Left renal pelvis (tissue), 4 donors: ENCODE measurements at places on chromosomes 16 and 17.

DNA sequence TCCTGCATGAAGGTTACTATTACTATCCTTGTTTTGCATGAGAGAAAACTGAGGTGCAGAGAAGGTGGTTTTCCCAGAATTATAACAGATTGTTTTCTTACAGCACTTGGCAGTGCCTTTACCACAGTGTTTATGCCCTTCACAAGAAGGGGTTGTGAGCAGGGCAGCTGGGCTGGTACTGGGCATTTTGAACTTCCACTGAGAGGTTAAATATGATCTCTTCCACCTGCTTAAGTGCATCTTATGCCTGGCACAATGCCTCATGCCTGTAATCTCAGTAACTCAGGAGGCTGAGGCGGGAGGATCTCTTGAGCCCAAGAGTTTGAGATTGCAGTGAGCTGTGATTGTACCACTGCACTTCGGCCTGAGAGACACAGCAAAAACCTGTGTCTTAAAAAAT, 36.2 kb downstream of the NDE1 start:
- no peak for DNase-seq

DNA sequence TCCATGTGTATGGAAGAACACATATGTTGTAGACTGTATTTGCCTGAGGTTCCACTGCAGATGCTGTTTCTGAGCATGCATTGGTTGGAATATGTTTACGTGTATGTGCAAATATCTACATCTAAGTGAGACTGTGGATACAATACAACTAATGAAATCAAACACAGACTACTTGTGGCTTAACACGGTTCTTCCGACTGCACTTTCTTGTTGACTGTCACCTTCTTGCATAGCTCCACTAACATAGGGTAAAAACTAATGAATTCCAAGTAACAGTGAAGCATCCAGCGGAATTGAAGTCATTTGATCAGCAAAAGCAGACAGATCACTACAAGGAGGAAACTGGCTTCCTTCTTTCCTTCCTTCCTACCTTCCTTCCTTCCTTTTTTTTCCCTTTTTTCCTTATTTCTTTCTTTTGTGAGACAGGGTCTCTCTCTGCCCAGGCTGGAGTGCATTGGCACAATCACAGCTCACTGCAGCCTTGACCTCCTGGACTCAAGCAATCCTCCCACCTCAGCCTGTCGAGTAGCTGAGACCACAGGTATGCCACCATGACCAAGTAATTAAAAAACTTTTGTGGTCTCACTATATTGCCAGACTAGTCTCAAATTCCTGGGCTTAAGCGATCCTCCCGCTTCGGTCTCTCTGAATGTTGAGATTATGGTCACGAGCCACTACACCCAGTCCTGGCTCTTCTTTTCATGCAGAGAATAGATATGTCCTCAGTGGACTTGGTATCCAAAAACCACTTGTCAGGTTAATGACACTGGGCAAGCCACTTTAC, 22.0 kb upstream of the CCL1 start:
- DNase-seq = no peak

- no peak for DNase-seq
Observed at GRCh38 chr17:73564843-73565242, 79.4 kb downstream of the SDK2 start.

DNA sequence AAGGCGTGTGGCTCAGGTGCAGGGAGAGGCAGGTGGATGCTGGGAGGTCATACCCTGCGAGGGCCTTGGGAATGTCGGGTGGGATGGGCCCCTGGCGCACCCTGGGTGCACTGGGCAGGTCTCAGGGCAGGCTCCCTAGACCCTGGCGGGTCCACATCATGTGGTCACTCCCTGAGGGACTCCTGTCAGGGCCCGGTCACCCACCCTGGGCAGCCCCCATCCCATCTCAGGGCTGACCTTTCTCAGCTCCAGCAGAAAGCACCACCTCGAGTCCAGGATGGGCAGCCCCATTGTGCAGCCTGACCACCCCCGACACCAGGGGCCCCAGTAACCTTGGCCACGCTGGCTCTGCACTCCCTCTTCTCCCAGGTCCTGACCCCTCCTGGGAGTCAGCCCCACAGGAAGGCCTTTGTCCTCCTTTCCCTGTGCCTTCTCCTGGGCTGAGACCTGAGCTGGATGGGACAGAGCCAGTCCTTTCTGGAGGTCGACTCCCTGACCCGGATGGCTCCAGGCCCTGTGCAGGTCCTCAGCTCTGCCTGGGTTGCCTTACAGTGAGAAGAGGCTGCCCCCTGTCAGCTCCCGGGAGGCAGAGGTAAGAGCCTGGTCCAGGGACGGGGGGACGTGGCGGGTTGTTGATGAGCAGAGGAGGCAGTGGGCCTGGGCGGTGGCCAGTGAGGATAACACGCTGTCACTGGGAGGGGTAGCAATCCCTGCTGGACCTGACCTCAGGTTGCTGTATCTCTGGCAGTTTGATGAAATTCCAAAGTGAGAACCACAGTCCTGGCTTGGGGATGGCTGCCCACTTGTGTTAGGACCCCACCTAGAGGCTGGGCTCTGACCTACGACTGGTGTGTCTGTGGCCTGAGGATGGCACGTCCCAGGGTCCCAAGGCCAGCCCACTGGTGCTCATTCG, 77.9 kb downstream of the GOSR1 start:
- DNase-seq = no peak

- DNase-seq = no peak
Observed at GRCh38 chr16:24477492-24477891, 61.9 kb upstream of the RBBP6 start.

DNA sequence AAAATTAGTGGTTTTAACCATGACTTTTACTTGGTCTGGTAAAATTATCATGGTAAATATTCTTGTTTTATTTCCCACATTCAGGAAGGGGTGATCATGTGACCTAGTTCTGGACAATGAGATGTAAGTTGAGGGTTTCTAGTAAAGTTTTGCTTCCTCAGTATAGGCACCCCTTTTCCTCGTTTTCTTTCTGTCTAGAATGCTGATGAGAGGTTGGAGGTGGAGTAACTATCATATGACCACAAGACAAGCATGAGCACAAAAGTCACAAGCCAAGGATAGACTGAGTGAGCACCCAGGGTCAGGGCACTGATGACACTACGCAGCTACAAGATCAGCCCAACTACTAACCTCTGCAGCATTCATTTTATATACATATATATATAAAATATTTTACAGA, 53.9 kb downstream of the MYO1D start:
- no peak for DNase-seq

- DNase-seq = no peak
Observed at GRCh38 chr17:51203838-51204237, 37.6 kb downstream of the NME2 start.

DNA sequence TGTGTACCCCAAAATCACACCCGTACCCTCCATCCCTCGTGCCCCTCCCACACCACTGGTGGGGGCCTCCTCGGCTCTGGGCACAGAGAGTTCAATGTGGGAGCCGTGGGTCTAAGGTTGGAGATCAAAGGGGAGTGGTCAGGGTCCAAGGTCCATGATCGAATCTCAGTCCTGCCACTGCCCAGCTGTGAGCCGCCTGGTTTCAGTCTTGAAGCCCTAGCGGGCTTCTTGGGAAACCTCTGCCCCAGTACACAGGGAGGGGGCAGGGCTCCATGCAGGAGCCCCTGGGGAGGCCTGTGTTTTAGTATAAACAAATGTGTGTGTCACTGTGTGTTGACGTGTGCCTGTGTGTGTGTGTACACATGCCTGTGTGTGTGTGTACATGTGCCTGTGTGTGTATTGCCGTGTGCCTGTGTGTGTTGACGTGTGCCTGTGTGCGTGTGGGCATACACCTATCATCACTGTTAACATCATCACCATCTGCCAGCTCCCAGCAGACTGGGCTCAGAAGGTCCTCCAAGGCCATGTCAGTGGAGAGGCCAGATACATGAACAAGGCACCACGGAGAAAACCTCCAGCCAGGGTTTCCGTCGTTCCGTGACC, 26.5 kb upstream of the ZNF469 start:
- DNase-seq = no peak

DNA sequence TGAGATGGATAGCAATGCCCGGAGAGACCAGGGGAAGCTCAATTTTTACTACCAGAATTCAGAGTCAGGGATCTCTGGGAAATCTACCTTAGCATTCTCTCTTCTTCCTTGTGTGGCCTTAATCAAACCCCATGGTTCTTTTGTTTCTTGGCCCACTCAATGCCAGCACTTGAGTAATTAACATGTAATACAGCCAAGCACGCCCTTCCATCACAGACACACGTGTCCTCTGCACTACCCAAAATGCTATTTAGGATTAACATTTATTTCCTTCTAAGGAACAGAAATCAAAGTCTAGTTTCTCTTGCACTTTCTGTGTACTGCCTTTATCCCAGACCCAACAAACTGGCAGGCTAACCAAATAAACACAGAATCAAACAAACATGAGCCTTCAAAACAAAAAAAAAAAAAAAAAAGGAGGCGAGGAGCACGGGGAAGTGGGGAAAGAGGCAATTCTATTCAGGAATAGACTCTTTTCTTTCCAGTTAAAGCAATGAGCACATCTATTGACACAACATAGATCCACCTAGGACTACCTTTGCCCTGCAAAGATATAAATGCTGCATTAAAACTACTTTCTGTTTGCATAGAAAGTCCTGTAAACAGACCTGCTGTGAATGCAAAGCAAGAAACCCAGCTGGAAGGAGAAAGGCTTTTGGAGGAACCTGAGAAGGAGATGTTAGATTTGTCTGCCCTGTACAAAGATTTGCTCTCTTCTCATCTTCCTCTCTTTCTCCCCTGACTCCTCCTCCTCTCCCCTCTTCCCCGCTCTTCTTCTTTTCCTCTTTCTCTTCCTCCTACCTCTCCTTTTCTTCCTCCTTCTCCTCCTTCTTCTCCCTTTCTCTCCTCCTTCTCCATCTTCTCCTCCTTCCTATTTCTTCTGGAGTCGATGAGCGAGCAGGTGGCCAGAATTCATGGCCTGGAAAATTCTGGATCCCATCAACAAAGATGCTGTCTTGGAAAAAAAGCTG, 294.4 kb downstream of the NPIPA8 start:
- no peak for DNase-seq

DNA sequence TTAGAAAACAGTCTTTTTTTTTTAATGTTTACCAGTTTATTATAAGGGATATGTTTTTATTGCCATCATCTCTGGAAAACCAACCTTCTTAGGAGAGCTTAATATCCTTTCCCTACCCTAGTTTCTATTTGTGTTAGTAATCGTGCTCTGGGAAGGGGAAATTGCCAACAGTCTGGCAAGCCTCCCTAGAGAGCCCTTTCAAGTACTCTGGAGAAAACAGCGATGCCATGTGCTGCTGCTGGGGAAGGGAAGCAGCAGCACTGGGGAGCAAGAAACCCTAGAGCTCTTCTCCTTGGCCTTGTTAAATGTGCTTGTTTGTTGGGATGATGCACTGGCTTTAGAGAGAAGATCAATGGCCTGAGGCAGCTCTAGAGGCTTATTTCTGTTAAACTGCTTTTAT, 10.3 kb downstream of the RETREG3 start:
- no peak for DNase-seq

DNA sequence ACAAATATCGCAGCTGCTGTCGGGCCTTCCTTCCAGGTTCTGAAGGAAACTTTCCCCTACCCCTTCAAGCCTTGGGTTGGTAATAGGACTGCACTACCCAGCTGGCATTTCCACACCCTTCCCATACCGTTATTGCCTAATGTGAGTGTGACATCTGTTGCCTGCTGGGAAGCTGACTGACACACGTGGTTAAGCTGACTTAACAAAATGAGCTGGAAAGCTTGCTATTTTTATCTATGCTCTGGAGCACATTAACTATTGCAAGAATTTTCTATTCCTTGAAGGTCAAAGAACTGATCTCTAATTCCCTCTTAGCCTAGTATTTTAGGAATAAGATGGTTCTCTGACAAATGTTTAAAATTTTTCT, 79.5 kb downstream of the PMP22 start:
- DNase-seq = no peak

GRCh38 chr17:79843474-79843815, 4.2 kb upstream of the CBX4 start:
- DNase-seq = no peak

DNA sequence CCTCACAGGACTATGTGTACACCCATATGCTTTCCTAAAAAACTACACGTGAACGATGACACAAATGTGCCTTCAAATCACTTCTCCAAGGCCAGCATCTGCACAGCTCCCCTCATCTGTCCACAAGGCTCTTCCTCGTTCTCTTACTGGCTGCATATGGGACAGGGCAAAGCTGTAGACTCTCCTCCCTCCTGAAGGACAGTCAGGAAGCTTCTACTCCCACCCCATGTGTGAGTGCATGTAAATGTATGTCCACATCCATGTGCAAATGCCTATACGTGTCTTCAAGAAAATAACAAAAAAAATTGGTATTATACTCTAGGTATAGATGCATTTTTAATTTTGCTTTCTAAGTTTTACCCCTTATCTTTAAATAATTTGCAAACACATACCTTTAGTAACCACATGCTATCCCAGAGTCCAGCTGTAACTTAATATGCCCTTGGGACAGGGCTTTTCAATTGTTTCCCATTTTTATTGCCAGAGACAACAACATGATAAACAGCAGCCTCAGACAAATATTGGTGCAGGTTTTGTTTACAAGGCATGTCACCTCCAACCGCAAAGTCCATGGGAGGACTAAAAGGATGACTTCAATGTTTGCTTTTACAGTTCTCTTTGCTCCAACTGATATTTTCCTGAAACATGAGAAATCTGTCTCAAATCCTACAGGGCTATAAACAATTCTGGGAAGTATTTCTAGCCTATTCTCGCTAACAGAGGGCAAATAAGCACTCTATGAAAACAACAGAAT, 31.6 kb upstream of the FAAP100 start:
- no peak for DNase-seq

DNA sequence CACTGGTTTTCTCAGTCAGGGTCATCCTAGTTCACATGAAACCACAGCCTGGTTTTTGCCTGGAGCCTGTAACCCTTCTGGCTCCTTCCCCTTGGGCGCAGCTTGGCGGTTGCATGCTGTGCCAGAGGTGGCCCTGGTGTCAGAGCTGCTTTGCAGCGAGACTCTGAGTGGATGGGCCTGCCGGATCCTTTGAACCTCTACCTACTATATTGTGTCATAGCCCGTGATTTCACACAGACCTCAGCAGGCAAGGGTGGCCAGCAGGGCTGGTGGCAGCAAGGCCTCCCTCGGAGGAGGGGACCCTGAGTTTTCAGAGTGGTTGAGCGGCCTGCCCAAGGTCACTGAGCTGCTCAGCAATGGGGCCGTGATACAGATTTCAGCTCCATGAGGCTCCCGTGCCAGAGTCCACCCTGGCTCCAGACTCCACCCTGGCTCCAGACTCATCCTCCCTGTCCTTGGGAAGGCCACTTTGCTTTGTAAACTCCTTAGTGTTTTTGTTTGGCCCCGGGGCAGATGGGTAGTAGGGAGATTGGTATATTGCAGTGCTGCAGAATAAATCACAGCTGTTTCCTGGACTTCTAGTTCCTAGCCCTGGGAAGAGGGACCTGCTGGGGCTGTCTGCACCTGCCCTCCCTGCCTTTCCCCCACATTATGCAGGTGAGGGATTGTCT, 9.7 kb downstream of the MPRIP start:
- no peak for DNase-seq

- DNase-seq = no peak
Observed at GRCh38 chr17:63631062-63631461, 8.8 kb downstream of the MAP3K3 start.

GRCh38 chr17:77778636-77779489, 179.6 kb upstream of the TNRC6C start:
- DNase-seq = no peak
